ENCODE measurements at places on chromosomes 4 and X.

- DNase-seq: no peak
These were observed 233.9 kb upstream of the AADAT start for GRCh38 chr4:170323623-170324022.

DNA sequence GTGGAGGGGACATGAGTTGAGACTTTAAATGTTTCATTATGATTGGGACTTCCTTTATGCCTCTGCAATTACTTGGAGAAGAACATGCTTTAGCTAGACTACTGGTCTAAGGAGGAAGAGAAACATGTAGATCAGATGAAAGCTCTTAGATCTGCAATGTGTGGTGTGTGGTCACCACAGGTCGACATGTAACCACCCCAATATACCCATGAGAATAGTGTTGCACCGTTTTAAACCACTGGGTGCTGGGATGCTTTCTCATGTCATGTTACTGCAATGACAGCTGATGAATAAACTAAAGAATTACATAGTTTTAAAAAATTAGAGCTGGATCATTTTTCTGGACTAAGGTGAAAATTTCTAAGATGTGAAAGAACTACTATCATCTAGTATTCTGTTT lies 1039.7 kb downstream of the RAPGEF2 start:
- DNase-seq: no peak

DNA sequence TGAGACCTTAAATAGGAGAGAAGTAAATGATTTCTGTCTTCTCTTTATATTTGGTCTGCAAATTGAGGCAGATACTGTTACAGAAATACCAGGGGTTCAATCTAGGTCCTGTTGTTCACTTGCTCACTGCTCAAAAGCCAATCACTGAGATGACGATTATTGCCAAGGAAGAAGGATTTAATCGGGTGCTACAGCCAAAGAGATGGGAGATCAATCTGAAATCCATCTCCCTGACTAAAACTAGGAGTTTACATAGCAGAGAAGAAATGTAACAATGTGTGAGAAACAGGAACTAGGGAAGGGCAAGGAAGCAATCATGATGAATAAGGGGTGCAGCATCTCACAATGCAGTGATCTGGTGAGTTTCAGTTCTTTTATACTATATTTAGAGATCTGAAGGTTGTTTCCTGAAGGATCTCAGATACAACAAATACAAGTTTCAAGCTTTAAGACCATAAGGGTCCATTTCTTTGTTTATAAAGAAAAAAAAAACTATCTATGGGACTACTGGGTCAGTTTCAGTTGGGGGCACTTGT lies 117.9 kb upstream of the FAM9B start:
- DNase-seq: no peak

GRCh38 chr4:8451440-8452182 lies 11.0 kb downstream of the TRMT44 start:
- DNase-seq: no peak

DNA sequence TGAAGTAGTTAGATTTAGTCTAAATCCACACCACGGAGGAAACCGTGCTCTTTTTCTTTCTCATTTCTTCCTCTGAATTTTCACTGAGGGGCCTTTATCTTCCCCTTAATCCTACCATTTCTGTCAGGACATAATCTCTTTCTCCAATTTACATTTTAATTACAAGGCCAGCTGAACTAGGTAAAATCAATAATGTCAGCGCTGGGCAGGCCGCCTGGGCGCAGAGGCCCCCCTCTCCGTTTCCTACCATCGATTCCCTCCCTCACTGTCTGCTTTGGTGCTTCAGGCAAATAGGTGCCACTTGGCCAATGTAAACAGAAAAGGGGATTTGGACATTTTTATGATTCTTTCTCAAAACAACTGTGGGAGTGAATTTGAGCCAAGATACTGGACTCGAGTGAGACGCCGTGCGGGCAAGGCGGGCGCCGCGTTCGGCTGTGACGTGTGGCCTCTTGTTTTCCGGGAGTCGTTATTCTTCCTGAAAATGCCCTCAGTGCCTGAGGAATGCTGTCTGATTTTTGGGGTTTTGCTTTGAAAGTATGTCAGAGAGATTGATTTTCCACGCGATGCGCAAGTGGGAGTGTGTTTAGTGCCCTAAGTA lies 22.6 kb downstream of the UVSSA start:
- no peak for DNase-seq

DNA sequence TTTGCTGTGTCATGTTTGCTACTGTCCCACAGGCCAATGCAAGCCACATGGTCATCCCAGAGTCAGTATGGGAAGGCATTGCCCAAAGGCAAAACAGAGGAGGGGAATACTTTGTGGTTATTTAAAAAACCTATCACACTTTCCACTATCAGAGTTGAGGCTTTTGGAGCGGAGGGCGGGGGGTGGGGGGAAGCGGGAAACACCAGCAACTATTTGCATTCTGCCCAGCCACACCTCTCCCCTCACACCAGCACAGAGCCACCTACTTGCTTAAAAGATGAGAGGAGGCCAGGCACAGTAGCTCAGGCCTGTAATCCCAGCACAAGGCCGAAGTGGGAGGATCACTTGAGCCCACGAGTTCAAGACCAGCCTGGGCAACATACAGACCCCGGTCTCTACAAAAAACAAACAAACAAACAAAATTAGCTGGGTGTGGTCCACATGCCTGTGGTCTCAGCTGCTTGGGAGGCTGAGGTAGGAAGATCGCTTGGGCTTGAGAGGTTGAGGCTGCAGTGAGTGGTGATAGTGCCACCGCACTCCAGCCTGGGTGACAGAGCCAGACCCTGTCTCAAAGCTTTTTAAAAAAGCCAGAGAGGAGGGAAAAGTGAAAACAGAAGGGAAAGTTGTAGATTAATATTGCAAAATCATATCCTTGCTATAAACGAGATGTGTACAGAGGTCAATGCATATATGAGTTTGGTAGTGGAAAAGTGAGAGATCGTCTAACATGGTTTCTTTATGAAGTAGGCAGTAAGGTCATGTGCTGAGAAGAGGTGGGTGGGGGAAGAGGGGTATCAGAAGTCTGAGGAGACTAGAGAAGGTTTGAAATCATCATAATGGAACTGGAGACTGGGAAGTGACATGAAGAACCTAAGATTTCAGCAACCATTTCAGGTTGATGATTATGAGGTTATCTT lies 1.9 kb upstream of the CHST7 start:
- no peak for DNase-seq

GRCh38 chr4:170623899-170624298 lies 534.1 kb upstream of the AADAT start:
- DNase-seq: no peak

- DNase-seq: peak; percentile 45
These were observed at the start of gene NAP1L3 for GRCh38 chrX:93673056-93673868. Gene NAP1L3, minus strand, starts transcription at chrX:93673578. Its CDS starts 274 bp downstream, at chrX:93673304.

DNA sequence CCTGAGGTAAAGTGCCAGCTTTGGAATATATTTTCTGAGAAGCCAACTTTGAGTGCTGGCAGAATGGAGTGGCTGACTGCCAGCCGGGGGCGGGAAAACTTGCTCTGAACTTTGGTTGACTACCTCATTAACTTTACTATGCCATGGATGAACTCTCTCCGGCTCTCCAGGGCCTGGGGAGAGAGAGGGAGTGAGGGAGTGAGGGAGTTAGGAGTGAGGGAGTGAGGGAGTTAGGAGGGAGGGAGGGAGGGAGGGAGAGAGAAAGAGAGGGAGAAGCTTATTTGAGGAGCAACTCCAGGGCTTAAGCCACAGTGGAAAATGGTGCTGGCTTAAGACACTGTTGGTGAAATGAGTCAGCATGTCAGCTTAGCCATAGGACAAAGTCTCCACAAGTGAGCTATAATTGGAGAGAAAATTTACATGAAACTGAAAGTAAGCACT lies 280.9 kb upstream of the RPS6KA3 start:
- DNase-seq: no peak

DNA sequence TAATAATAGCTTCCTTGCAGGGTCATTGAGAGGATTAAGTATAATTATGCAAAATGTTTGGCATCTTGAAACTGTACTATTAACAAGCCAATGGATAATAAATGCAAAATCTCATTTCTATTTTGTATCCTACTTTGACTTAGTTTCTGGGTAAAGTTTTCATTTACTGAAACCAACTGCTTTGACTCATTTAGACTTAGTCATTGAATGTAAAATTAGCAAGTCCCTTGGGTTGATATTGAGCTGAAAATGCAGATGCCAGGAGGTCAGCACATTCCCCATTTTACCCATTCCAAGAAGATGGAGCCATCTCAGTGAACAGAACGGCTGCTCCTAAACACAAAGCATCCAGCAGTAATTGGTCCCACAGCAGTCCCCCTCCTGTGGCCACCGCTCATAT lies 74.7 kb upstream of the GATB start:
- DNase-seq: no peak

- no peak for DNase-seq
These were observed 404.7 kb upstream of the CNKSR2 start for GRCh38 chrX:20969565-20969964.

DNA sequence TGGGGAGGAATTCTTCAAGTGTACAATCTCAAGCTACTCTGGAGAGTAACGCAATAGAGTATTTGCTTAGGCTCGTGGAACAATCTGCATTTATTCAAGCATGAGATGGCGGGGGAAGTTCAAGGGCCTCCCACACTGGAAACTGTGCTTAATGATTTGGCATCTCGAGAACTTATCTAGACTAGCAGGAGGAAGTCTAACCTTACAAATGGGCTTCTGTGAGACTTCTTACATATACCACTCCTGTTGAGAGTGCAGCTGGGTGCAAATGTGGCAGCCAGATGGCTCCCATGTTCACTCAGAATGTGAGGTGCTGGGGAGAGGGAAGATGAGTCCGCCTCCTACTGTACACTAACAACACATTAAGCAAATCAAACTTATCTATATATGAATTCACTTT lies 29.3 kb upstream of the PTPN13 start:
- DNase-seq: no peak

- no peak for DNase-seq
These were observed 121.9 kb downstream of the GLRA3 start for GRCh38 chr4:174707051-174707676.

GRCh38 chr4:86974551-86974994 lies 39.8 kb downstream of the AFF1 start:
- DNase-seq: no peak

- DNase-seq: no peak
These were observed 22.5 kb downstream of the ERVMER34-1 start for GRCh38 chr4:52728691-52729240.

DNA sequence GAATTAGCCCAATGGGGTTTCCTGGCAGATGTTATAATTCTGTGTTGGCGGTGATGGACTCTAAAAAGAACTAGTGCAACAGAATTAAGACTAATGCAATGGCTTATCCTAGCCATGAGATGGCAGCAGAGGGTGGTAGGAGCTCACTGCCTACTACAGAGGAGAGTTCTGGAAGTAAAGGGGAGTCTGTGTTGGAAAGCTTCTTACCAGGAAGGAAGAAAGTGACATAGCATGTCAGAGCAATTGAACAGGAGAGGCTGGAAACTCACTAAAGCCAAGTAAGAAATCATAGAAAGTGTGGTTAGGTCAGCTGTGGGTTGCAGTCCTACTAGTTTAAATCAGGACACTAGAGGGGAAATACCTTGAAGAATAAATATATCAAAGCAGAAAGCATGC lies 6.3 kb upstream of the TRPC5OS start:
- peak; percentile 1 for DNase-seq

GRCh38 chr4:47736146-47736545 lies 101.7 kb downstream of the CORIN start:
- no peak for DNase-seq

GRCh38 chr4:121698236-121698671 lies 1.5 kb upstream of the ANXA5 start:
- DNase-seq: no peak

GRCh38 chr4:99027304-99027703 lies 31.8 kb downstream of the METAP1 start:
- no peak for DNase-seq

DNA sequence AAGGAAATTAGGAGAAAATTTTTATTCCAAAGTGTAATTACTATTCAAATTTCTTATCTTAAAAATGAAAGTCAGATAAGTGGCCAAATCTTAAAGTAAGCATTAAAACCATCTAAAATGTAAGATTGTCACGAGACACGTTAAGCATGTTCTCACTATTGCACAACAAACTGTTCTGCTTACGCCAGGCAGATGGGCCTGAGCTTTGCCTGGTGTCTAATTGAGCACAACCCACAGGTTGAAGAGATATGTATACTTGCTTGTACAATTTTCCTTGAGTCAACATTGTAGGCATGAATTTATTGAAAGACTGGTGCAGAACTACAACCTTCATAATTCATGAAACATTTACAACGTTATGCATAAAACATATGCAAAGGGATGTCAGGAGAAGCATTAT lies 3.9 kb downstream of the RNF128 start:
- no peak for DNase-seq

DNA sequence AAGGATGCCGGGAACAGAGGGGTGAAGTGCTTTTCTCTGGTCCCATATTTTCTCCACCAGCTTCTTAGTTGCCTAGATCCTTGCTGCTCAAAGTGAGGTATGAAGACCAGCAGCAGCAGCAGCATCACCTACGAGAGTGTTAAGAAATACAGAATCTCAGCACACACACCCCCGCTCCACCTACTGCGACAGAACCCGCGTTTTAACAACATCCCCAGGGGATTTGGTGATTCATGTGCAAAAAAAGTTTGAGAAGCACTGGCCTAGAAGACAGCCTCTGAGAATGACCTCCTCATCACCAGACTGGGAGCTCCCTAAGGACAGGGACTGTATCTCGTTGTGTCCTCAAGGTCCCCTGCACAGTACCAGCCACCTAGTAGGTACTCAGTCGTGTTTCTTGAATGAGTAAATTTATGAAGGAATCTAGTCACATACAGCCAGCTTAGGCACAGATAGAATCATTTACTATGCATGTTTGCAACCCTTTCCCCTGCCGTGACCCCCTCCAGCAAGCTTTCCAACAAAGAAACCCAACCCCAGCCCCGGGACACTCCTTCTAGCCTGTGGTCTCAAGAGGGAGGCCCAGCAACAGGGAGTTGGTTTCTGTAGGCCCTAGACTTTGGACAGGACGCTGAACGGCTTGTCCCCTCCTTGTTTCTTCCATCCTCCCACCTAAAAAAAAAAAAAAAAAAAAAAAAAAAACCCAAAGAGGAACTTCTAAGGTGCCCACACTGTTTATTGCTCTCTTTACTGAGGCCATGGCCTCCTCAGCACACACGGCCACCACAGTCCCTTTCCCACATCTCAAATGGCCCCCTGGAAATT lies 21.5 kb downstream of the RTL5 start:
- DNase-seq: no peak

DNA sequence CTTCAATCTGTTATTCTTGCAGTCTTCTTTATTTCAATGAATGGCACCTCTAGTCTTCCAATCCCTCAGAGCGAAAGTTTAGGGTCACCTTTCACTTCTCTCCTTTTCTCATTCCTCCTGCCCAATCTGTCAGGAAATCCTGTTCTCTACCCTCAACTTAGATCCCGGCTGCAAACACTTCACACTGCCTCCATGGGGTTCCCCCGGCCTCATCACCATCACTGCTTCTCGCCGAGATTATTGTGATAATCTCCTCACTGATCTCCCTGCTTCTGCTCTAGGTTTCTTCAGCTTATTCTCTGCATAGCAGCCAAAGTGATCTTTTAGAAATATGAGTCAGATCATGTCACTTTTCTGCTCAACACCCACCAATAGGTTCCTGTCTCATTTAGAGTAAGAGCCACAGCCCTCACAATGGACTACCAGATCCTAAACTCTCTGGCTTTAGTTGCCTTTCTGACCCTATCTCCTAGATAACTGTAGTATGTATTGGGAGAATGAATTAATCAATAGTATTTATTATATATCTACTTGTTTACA lies 43.6 kb upstream of the TBC1D9 start:
- DNase-seq: no peak

- DNase-seq: no peak
These were observed 1.5 kb upstream of the SCARB2 start for GRCh38 chr4:76215077-76215476.

Data from activated naive CD8-positive, alpha-beta T cell treated with anti-CD3 and anti-CD28 coated beads, Interleukin-2, amount 50 U/mL, for 24 hours (primary cell).